EH (cell line): ENCODE measurements at places on chromosomes 4 and X.

DNA sequence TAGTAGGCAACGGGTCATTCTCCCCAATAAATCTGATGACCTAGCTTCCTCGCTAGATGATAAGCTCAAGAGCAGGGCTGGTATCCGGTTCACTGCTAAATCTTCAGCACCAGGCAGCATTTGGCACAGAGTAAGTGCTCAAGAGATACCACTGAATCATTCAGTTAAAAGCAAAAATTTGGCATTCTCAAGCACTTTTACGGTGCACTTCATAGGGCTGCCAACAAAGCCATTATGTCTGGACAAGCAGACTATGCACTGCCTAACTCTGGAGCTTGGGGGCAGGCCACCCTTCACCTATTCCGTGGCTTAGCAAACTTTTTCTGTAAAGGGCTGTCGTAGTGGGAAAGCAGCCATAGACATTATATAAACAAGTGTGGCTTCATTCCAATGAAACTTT is 23.8 kb upstream of the CXorf38 start:
- no peak for DNase-seq

GRCh38 chr4:3783693-3784306 is 17.6 kb downstream of the ADRA2C start:
- no peak for DNase-seq

- DNase-seq = no peak
Observed at GRCh38 chr4:14361084-14361483, 641.2 kb upstream of the CPEB2 start.

DNA sequence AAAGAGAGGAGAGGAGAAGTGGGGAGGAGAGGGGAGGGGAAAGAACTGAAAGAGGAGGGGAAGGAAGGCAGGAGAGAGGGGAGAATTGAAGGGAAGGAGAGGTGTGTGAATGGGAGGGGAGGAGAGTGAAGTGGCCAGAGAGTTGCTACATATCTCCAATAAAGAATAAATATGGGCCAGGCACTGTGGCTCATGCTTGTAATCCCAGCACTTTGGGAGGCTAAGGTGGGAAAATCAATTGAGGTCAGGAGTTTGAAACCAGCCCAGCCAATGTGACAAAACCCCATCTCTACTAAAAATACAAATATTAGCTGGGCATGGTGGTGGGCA is 482.4 kb downstream of the NAF1 start:
- DNase-seq = no peak

DNA sequence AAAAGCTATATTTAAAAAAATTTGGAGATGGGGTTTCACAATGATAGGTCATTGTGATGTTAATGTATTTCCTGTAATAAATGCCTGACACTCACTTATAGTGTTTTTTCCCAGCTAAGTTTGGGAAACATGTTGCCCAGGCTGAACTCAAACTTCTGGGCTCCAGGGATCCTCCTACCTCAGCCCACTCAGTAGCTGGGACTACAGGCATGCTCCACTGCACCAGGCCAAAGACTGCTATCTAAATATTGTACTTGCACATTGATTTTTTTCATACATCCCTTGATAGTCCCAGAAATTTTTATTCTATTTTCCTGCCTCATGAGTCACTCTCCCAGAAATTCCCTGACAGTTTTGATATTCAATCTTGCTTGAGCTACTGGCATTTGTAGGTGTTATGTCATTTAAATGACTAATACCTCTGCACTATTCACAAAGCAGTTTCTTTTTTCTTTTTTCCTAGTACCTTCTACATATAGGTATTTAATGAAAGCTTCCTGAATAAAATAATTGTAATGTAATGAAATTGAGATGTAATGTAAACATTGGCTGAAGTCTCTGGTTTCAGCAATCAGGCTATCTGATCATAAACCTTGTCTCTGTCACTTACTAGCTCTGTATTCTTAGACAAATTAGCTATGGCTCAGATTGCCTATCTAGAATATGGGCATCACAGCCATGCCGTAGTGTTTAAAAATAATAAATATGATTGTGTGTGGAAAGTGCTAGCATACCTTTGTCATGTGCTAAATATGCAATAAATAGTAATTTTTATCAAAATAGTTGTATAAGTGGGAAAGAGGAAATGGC is 1973.0 kb upstream of the AGA start:
- DNase-seq = no peak

DNA sequence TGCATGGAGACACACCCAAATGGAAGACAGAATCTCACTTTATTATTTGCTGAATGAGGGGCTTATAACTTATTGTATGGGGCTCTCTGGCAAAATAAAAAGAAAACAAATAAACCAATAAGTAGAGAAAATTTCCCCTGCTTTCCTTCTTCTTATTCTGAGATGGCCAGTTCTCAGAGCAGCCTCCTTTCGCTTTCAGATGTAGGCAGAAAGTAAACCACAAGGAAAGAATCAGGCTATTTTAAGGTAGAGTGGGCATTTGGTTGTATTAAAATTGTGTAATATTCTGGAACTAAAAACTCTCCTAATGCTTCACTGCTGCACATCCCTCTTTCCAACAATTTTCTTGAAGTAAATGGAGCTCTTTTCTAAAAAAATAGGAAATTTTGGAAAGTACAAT is 241.8 kb downstream of the GALNTL6 start:
- DNase-seq = no peak

DNA sequence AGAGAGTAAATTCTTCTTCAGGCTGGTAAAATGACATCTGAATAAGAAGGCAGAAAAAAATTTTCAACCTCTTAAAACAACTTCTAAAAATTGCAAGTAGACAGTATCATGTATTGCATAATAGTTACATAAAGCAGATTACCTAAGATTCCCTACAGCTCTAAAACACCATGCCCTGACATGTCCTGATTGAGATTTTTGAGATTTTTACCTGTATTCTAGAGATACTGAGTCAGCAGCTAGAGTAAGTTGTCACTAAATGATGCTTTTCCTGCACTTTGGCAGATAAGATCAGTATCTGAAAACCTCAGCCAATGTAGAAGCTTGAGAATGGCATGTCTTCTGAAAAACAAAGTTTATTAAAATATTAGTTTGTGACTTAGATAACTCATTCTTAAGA is 713.6 kb downstream of the CCSER1 start:
- DNase-seq = no peak

DNA sequence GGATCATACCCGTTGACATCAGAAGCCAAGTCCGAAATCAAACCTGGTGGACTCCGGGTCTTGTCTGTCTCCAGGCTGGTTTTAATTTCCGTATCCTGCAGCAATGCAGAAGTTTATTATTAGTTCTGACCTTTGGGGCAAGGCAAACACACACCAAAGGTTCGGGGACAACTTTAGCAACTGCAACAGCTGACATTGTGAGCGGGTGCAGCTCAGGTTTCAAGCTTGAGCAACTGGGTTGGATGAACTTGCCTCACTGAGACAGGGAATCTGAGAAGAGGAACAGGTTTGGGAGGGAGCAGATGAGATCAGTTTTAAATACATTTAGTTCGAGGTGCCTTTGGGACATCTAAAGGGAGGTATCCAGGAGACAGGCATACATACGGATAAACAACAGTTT is 110.7 kb downstream of the GNL3L start:
- DNase-seq = no peak

DNA sequence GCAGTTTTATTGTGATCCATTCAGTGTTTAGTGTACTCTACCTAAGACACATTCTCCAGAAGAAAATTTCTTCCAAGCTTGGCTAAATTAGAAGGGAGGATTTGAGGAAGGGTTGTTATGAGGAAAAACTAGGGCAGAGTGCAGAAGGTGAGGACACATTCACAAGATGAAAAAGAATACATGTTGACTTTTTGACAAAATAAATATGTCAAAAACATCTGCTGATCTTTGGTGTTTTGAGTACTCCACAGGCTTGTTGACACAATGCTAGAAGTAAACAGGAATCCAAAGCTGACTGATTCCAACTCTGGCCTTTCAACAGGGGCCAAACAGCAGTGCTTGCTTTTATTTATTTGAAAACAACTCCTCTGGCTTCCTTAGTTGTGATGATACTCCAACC is 125.8 kb upstream of the SLC7A11 start:
- DNase-seq = no peak

DNA sequence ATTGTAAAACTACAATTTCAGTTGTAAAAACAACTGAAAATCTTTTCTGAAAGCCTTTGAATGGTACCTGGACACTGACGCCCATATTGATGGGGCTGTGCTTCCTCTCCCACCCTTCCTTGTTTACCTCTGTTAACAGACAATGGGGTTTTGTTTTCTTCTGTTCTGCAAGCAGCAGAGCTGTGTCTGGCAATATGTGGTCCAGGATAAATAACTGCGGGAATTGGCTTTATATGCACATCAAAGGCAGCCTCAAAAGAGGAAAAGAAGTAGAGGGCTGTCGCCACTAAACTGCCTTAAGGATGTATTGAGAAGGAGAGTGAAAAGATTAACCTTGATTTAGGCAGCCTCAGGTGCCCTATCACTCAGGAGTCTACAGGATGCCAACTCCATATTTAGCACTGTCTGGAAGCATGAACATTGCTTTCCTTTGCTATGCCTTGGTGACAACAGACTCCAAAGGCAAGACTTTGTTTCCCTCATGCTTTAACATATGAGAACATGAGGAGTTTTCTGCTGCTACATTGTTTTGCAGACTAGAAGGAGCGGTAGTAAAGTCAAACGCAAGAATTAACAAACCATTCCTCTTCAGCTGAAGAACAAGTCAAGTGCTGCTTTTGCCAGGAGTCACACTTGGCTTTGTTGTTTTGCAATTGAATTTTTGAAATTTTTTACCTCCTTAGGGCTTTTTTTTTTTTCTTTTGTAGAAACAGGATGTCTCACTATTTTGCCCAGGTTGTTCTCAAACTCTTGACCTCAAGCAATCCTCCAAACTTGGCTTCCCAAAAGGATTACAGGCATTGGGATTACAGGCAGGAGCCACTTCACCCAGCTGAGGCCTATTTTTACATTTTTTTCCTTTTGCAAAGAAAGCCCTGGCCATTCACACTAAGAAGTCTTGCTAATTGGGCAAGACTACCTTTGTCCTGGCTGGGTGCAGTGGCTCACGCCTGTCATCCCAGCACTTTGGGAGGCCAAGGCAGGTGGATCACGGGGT is 3.0 kb downstream of the IL21 start:
- peak; percentile 6 for DNase-seq

- DNase-seq = no peak
Observed at GRCh38 chr4:181194096-181194495, 1049.1 kb upstream of the TENM3 start.

GRCh38 chr4:139131209-139131870 is 45.7 kb downstream of the ELF2 start:
- DNase-seq = peak; percentile 16

DNA sequence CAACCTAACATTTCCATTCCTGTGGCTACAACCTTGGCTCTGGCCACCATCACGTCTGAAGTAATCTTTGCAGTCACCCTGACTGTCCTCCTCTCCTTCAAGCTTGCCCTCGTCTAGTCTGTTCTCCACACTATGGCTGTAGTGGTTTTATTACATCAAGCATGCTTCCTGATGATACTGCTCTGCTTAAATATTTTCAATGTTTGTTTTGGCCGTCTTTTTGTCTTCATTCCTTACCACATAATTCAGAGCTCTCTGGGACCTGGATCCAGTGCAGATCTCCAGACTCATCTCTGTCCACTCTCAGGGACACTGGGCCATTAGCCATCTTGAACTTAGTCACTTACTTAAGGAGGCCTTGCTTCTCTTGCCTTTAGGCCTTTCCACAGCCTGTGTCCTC is 27.7 kb upstream of the FREM3 start:
- peak; percentile 86 for DNase-seq

DNA sequence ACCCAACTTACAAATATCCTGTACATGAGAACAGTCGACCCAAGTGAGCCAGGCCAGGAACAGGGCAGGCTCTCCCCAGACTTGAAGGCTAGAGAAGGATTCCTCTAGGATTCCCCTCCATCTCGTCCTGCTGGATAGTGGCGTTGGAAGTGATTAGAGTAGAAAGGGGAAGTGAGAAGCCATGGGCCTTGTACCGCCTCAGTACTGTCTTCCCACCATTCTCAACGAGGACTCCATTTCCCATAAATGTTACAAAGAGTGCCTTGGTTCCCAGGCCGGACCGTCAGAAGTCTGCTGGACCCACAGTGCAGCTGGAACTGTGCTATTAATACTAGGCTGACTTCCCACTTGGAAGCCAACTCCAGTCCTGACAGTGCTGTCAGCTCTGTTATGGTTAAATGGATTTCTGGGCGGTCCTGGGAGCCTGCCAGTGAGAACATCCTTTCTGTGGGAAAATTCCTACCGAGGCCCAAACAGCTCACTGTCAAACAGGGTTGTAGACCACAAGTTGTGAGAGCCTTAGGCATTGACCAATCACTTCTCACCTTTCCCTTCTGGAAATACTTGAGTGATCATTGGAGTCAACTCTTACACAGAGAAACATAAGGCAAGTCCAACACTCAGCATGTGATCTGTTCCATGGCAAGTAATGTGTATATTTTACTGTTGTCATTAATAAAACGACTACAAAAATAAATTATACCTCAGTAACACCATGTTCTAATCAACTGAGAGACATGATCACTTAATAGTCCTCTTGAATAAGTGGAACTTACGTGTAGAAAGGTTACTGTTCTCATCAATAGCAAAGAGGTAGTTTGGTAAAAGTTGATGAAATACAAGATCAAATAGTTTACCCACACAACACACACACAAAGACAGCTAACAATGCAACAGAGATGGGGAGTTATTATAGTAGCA is 58.4 kb downstream of the AMELX start:
- peak; percentile 95 for DNase-seq
